ENCODE measurements at places on chromosomes 3 and 15.
A peak's percentile ranks its signal among the peaks of the same experiment; 100 is the strongest.

- DNase-seq: peak; percentile 21
These were observed 12.8 kb upstream of the PDCD7 start for GRCh38 chr15:65146438-65146837.

GRCh38 chr3:39202094-39202493 is 9.7 kb upstream of the XIRP1 start:
- no peak for DNase-seq

- no peak for DNase-seq
These were observed 7.5 kb downstream of the KNSTRN start for GRCh38 chr15:40389824-40390595.

DNA sequence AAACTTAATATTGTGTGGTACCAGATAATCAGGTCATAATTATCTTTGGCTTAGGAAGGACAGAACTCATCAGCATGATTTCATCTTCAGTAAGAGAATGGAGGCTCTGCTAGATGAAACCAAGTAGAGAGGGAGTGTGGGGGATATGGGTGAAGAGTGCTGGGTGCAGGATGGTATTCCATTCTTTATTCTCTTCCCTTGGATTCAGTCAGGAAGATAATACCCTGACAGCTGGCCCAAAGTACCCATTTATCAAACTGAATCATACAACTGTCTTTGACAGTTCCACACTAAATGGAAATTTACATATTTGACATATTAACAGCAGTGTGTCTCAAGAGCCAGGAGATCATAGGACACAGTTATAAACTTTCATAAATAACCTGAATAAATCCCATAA is 44.7 kb downstream of the GOLIM4 start:
- no peak for DNase-seq

DNA sequence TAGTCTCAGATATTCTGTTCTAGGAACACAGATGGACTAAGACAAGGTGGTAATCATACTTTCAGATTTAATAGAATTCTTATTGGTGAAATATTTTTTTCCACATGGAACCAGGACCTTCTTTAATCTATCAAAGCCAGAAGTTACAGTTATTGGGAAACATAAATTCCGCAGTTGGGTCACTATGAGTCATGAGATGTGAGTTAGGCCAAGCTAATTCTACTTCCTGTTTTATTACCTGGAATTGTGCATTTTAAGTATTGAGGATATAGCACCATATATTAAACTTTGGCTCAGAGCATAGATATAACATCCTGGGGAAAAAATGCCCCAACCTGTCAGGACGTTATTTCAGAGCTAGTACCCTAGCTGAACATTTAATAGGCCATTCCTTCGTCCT is 96.4 kb upstream of the P3H2 start:
- DNase-seq: no peak

Data from KBM-7 (cell line).